ENCODE measurements at places on chromosomes 16 and 17.

DNA sequence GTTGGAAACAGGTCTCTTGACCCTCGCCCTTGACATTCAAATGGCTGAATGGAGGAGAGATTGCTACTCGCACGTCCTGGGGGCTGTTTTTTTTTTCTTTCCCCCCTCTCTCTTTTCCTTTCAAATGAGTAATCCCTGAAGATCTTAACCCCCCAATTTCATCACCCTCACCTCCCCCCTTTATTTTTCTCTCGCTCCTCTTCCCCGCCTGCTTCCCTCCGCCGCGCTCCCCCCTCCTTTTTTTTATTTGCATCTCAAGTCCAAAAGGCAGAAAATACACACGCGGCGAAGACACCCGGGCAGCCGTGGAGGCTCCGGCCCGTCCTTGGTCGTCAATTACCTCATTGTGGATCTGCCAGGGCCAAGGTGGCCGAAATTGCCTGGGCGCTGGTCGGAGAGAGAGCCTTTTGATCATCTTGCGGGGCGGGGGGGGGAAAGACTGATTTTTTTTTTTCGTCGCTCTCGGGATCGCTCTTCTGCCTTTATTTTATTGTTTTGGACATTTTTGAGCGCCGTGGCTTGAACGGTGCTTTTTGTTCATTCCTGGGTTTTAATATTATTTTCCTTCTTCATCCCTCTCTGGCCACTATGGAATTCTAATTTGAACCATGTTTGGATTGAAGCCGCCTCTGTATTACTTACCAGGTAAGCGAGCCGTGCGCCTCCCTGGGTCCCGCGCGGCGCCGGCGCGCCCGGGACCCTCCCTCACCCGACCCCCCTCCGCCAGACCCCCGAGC lies 57.2 kb upstream of the GSE1 start:
- no peak for DNase-seq

GRCh38 chr16:20743591-20743990 lies 2.0 kb upstream of the THUMPD1 start:
- no peak for DNase-seq

DNA sequence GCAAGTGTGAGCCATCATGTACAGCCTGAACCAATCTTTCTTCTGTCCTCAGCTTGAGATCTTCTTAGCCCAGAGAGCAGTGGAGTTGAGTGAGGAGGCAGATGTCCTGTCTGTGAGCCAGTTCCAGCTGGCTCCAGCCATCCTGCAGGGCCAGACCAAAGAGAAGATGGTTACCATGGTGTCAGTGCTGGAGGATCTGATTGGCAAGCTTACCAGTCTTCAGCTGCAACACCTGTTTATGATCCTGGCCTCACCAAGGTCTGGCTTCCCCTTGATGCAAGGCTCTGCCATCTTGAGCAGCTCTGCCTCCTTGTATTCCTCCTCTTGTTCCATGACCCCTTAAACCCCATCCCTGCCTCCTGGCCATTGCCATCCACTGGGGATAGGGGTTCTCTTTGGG lies 9.6 kb downstream of the CDK5RAP3 start:
- DNase-seq, result no peak

DNA sequence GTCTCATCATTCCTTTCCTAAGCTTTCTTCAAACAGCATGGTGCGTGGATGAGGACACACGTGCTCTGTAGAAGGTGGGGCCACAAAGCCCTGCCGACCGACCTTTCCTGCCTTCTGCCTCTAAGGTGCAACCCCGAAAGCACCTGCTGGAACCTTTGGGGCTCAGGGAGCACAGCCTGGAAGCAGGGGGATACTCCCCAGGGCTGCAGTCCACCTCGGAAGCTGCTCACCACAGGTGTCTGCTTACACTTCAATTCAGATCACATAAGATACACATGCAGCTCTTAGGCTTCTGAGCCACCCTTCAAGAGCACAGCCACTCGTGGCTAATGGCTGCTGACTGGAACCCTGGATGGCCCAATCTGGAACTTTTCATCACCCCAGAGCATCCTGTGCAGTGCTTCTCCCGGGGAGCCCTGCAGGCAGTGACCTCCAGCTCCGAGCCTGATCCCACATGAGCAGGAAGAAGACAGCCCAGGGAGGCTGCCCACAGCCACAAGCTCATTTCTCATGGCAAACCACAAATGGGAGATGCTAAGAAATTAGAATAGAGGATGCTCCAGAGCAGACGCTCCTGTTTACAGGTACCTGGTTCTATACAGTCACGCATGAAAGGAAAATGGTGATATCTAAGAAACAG lies 162.3 kb upstream of the FOXF1 start:
- no peak for DNase-seq

DNA sequence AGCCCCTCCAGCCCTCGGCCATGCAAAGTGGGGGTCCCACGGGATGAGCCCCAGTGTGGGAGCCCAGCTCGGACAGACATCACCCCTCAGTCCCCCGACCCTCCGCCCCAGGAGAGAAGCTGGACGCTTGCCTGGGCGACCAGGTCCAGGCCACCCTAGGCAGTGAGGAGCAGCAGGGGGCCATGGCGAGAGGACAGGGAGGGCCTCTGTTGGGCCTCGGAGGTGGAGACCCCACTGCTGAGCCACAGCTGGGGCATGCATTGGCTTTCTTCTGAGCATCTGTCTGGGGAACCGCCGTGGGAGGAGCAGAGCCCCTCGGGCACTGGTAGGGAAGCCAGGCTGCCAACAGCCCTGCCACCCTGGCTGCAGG lies 13.0 kb downstream of the ACTG1 start:
- DNase-seq, result no peak

DNA sequence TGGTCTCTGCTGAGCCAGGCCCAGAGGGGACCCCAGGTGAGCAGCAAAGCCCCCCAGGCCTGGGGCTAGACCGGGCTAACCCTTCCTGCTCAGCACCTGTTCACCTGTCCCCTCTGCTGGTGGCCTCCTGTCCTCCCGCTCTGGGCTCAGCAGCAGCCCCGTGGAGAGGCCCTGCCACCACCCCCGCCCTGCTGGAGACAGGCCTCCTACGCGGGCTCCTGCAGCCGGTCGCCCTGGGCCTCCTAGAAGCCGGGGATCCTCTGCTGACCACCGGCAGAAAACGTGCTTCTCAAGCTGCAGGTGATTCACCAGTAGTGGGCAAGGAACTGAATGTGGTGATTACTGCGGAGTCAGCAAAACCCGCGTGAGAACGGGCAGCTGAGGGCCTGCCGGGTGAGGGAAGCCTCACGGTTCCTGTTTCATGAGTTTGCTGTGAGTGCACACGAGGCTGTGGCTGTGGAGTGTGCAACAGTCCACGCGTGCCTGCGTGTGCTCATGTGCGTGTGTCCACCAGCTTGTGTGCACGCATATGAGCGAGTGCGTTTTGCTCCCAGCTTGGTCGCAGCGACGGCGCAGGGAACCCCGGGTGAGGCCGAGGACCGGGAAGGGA lies 792 bp downstream of the SECTM1 start:
- DNase-seq, result peak; percentile 52

DNA sequence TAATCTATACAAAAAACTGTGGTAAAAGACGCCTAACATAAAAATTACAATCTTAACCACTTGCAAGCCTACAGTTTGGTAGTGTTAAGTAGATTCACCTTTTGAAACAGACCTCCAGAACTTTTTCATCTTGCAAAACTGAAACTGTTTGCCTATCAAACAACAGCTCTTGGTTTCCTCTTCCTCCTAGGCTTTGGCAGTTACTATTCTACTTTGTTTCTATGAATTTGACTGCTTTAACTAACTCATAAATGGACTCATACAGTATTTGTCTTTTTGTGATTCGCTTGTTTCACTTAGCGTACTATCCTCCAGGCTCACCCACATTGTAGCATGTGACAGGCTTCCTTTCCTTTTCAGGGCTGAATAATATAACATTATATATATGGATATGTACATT lies 97.0 kb downstream of the PRKCA start:
- DNase-seq, result no peak

DNA sequence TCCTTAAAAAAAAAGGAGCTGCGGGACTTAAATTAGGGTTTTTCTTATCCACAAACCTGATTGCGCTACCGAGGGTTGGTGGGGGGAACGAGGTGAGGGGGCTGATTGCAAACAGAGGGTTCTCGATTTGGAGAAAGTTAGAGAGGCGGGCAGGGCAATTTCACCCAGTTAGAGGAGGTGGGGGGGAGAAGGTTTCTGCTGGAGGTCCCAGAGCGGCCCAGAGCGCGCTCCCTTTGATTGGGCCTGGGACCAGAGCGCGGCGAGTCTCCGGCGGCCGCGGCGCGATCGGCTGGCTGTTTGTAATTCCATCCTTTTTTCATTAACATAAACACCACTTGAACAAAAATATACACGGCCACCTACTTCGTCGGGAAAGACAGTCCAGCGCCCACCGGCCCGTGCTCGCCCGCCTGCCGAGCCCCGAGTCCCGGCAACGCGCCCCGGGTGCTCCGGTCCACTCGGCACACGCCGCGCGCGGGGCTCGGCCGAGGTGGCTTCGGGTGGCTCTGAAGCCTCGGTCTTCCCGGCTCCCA lies 13.3 kb upstream of the FOXF1 start:
- DNase-seq, result no peak

DNA sequence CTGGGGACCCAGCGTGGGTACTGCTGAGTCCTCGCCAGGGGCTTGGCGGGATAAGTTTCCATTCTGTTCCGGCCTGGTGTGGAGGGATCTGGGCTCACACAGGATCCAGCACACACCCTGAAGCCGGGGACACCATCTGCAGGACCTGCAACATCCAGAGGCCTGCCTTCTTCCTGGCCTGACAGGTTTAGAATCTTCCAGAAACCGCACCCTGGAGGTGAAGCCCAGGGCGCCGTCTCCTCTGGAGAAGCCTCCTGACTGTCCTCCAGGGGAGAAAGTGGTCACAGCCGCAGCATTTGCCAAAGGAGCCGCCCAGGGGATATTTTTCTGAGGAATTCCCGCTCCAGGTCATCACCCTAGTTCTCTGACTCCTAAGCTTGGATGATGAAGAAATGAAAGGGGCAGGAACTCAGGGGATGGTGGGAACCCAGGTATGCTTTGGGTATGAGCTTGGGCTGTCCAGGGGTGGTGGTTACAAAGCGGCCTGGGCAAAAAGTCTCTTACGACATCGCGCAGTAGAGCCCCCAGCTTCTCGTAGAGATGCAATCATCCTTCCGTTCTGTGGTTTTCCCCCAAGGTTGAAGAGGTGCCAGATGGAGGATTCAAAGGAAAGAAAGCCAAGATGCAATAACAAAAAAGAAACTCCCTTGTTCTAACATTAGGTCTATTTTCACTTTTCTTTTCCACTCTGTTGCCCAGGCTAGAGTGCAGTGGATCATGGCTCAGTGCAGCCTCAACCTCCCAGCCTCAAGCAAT lies 9.1 kb upstream of the CRISPLD2 start:
- DNase-seq, result no peak

DNA sequence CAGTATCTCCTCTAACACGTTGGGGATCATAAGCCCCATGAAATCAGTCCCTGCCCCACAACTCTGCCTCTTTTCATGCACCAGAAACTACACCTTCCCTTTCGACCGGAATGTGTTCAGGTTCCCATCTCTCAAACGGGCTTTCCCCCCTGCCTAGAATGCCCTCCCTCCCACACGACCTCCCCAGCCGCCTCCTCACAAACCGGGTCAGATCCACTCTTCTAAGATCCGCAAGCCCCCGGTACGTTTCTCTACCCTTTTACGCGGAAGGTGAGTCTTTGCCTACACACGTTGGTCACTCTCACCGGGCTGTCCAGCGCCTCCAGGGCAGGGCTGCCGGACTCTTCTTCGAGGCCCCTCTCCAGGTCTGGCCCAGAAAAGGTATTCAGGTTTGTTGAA lies 708 bp downstream of the DHX33 start:
- no peak for DNase-seq

DNA sequence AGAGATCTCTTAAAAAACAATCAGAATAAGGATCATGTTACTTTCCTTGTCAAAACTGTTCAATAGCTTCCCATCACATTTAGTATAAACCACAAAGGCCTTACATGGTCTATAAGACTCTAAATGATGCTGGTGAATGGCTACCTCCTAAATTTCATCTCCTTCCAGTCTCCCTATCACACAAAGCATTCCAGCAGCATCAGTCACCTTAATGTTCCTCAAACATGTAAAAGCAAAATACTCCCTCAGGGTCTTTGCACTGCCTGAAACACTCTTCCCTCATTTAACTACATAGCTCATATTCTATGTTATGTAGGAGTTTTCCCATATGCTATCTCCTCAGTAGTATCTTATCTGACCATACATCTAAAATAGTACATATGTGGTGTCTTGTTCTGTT lies 53.5 kb upstream of the INTS2 start:
- no peak for DNase-seq

DNA sequence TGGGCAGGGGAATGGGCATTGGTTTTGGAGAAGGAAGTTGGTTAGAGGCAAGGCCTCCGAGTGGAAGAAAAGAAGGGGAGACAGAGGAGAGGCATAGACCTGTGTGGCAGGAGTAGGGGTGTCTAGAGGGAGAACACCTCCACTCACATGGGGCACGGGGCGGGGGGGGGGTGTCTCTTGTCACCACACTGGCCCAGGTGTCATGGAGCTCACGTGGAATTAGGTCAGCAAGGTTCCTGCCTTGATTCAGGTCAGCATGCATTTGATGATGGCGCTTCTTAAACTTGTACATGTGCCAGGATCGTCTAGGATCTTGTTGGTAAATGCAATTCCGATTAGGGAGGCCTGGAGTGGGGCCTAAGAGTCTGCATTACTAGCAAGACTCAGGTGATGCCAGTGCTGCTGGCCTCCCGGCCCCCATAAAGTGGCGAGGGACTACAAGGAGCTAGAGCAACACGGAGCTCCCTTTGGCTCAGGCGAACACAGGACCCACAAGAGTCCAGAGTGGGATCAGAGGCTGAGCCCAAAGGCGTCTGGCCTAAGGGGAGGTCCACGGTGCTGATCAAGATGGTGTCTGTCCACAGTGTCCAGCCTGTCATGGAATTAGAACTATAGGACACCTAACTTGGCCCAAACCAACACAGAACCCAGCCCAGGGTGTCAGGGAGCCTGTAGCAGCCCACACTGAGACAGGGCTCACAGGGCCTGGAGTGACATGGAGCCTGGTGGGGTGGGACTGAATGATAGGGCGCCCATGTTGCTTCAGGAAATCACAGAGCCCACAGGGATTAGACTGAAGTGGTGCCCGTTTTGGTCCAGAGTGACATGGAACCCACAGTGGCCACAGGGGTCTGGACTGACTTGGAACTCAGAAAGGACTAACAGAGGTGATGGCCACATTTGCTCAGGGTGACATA lies 16.7 kb downstream of the EPOP start:
- no peak for DNase-seq

- no peak for DNase-seq
Measured at GRCh38 chr16:88454523-88454947, 1.5 kb downstream of the ZFPM1 start.

- no peak for DNase-seq
Measured at GRCh38 chr16:87367529-87367928, 16.0 kb downstream of the FBXO31 start.

GRCh38 chr17:80034791-80035686 lies 633 bp downstream of the TBC1D16 start:
- no peak for DNase-seq

- DNase-seq, result no peak
Measured at GRCh38 chr16:85479972-85480726, 133.0 kb upstream of the GSE1 start.

- no peak for DNase-seq
Measured at GRCh38 chr17:77502626-77503292, 362.0 kb downstream of the SEC14L1 start.
